ENCODE measurements at places on chromosomes 3 and 15.

DNA sequence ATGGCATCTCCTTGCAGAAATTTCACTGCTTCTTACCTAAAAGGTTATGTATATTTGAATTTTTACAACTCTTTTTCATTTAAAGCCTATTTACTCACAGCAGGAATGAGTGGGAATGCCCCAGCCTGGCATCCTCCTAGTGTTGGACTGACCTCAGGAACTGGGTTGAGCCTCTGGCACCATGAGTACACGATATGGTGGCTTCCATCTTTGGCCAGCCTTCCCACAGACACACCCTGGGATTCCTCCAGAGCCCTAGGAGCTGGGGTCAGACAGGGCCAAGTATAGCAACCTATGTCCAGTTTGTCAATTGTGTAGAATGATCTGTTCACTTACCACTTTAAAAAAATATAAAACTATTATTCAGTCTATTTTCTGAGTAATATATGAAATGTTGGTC, 57.2 kb upstream of the HEG1 start:
- DNase-seq, result no peak

DNA sequence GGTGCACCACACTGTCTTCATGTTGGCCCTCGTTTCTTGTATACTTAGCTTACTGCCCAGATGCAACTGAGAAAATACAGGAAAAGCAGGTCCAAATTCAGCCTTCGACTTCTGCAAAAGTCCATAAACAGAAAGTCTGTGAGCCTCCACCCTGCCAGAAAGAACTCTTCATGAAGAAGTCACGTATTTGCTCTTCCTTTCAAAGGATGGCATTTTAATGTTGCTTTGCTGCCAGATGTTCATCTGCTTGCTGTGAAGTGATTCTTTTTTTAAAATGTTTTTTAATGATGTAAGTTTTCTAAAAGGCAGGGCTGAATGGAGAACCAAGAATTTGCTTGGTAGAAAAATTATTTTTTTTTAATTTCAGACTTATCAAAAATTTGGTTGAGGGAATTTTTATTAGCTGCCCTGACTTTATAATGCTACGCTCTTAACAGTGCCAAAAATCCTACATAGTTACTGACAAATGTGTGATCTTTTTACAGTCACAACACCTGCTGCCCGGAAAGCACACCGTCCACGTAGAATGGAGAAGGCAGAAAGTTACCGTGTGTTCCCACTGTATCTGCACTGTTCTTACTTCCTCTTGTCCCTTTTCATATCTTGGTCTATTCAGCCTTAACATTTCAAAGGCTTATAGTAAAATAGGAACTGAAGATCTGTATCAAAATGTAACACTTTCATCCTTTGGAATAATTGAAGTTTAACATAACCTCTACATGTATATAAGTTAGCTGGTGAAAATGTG, 136.3 kb downstream of the LRRC28 start:
- no peak for DNase-seq

DNA sequence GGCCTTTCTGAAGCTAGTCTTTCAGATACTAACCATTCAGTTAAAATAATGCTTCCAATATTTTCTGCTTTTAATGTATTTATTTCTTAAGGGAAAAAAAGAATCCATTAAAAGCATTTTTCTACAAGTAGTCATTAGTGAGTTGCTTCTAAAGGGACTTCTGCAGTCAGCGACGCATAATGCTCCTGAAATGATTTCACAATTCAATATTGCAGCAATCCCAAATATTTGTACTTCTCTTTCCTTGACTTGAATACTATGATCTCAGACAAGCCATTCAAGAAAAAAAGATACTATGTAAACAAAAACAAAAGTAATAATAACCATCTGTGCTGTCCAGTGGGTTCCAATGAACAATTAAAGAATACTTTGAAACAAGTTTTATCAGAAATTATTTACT, 681.0 kb downstream of the DIPK2A start:
- DNase-seq, result no peak

DNA sequence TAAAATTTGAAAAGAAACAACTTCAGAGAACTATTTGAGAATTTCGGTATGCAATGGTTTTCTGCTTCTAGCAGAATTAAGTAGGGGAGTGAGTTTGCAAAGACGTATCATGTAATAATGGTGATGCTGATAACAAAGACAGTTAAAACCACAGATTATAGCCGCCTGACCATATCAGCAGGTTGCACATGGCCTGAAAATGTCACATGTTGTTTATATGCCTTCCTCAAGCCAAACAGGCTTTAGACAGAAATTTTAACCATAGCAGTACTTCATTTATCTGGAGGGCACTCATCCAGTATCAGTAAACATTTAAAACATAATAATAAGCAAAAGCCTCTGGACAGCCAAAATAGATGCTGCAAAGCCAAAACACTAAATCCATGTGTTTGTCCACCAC, 131.7 kb downstream of the RYR3 start:
- no peak for DNase-seq

DNA sequence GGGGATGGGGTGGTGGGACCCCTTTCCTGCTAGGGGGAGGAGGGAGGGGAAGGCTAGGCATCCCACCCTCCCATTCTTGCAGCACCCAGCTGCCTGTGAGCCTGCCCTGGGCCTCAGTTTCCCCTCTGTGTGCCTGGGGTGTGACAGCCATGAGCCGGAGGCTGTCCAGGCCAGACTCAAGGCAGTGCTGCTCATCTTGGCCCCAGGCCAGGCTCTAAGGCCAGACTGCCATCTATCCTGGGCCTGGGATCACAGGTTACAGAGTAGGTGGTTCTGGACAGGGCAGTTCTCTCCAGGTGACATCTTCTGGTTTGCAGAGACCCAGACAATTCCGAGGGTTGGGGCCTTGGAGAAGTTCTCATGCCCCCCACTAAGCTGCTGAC, 3.3 kb upstream of the VILL start:
- DNase-seq, result no peak

DNA sequence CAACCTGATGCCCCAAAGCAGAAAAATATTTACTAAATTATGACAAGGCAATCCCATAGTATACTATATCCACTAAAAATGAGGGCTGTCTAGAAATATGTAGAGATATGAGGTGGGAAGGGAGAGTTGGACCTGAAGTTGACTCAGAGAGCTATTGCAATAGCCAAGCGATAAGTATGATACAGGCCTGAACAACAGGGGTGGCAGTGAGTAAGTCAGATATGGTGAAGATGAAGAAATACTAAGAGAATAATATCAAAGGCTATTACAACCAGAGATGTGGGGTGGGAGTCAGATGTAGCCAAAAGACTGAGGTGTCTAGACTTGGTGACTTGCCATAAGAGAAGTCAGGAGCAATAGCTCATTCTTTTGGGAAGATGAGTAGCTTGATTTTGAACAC, 9.2 kb downstream of the HSPBAP1 start:
- DNase-seq, result no peak

- no peak for DNase-seq
Observed at GRCh38 chr3:129552287-129553050, 9.5 kb downstream of the H1-8 start.

- DNase-seq, result no peak
Observed at GRCh38 chr15:74206801-74207281, 4.3 kb upstream of the STRA6 start.

DNA sequence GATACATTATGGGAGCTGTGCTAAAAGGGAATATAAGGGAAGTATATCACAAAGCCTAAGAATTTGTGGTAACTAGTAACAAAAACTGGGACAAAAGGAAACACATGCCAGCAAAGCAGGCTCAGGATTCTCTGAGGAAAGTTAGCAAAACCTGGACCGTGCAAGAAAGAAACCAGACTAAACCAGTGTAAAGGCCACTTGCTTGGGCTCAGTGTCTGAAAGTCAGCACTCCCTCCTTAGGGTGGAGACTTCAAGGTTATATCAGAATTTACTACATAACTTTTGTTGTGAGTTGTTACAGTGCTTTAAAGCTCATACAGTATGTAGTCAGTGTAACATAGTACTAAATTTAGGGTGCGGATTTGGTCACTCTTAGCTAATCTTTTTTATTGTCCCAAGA, 269.9 kb upstream of the GADL1 start:
- DNase-seq, result no peak

- DNase-seq, result no peak
Observed at GRCh38 chr15:84666373-84666772, 8.4 kb upstream of the NMB start.

- DNase-seq, result no peak
Observed at GRCh38 chr15:43433165-43433564, 59.8 kb downstream of the TP53BP1 start.

GRCh38 chr3:172562871-172563865, 39.9 kb upstream of the TNFSF10 start:
- peak; percentile 71 for DNase-seq

- DNase-seq, result no peak
Observed at GRCh38 chr15:33503681-33504080, 192.9 kb downstream of the RYR3 start.

DNA sequence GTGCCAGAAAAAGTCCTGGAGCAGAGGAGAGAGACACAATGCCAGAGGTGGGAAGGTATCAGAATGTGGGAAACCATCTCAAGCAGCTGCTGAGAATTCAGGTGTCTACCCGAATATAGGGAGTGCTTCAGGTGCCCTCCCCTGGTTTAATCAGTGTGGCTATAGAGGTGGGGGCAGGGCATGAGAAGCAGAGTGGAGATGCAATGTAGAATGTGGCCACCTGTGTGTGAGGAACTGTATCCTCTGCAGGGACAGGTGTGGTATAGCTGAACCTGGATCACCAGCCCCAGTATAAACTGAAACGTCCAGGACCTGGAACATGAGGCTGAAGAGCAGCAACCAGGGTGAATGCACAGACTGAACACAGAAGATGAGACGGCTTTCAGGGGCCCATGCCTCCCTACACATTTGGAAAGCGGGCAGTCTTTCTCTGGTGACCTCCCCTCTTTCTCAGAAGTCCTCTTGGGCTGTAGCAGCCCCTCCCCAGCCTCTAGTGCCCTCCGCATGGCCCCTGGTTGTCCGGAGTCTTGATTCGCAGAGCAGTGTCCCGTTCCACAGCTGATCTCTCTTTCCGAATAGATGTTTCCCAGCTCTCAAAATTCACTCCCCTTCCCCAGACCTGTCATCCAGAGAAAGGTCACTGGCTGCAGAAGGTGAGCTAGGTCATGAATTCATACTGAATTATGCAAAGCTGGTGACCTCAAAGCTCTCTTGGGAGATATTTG, 103.1 kb downstream of the ABHD5 start:
- DNase-seq, result no peak

DNA sequence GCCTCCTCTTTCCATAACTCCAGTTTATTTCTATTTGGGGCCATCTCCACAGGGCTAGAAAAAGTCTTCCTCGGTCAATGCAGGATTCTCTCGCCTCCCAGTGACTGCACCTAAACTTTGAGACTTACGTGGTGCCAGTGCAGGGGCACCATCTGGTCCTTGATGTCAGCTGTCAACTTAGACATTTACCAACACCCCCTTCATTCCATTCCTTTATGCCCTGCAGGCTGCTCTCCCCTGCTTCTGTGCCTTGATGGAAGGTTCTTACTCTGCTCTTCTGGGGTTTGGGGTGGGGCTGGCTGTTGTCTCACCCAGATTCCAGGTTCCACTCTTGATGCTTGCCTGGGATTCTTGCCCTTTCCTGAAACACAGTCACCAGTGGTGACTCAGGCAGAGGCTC, 101.8 kb downstream of the ST8SIA2 start:
- no peak for DNase-seq

DNA sequence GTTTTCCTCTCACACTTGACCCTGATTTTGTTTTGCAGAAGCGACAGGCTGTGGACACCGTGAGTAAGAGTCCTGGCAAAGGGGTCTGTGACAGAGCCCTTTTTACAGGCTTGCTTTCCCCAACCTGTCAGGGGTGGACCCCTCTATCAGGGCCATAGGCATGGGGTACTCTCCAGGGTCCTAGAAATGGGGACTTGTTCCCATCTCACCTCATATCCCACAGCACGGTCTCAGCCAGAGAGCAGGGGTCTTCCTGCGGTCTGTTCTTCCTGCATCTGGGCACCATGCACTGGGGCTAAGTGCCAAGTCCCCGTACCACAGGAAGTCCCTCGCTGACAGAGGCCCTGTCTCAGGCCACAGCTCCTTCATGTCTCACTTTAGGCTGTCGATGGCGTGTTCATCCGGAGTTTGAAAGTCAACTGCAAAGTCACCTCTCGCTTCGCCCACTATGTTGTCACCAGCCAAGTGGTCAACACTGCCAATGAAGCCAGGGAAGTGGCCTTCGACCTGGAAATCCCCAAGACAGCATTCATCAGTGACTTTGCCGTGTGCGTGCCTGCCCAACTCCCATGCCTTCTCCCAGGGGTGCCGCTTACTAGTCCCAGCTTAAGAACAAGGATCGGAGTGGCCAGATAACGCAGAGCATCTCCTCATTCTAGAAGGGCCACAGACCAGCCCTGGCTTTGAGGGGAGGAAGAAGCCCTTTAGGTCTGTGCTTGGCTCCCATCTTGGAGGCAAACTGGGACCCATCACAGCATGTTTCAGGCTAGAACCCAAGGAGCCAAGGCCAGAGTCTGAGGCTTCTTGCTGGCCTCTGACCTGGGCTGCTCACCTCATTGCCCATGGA, 783 bp downstream of the ITIH1 start:
- DNase-seq, result no peak

DNA sequence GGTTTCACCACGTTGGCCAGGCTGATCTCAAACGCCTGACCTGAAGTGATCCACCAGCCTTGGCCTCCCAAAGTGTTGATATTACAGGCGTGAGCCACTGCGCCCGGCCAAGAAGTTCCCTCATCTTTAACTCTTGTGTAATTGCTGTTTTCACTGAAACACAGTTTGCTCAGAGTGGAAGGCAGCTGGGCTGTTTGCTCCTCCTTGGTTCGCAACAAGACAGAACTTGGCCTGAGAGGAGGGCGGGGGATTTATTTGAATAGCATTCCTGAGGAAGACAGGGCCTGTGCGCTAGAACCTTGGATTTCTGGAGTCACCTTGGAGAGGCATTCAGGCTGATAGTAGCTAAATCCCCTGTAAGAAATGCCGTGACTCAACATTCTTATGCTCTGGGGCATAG, 226.7 kb upstream of the MCTP2 start:
- DNase-seq, result no peak

DNA sequence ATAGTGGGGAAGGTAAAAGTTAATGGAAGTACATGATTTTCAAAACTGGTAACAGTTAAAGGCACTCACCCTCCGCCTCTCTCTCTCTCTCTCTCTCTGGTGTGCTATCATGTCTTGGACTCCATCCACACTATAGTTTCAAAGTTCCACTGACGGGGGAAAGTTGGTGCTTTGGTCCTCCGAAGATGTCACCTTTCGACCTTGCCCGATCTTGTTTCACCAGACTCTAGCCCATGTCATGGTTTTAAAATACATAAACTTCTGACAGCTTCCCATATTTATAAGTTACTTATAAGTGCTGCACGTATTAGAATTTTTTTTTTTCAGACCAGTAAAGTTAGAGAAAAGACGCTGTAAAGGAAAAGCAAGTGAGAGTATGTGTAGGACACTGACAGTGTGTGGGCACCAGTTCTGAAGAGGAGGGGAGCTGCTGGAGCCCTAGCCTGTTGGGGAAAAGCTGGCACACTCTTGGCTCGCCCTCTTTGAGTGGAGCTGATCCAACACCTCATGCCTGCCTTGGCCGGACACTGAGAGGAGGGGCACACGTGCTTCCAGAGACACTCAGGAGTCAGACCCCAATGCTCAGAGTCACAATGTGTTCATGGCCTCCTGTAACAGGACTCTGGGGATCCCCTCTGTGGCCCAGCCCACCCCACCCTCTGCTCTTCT, 200.5 kb upstream of the TPM1 start:
- DNase-seq, result no peak

- DNase-seq, result no peak
Observed at GRCh38 chr15:69838994-69839393, 258.7 kb downstream of the TLE3 start.
